Anterior cingulate cortex (tissue), 58 donors: ENCODE measurements at places on chromosomes 3 and 15.

DNA sequence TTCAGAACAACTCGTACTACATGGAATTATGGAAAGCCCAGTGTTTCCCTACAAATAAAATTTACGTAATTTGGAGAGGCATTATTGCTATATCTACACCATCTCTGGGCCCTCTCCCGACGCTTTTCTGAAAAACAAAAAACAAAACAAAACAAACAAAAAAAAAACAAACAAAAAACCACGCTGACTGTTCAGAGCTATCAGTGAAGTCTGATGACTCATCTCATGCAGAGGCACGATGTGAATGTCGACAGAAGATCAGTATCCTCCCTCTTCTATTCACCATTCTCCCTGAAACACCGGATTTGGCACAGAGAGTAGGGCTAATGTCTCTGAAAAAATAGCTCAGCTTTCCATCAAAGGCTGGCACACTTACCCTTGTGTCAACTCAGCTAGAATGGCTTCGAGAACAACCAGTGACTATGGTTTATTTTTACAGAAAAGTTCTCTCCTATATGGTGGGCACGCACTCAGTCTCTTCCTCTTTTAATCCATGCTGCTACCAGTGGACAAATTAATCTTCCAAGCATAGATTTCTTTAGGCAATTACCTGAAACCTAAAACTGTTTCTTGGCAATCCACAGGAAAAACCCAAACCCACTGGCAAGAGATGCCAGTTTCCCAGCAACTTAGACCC lies 1.5 kb downstream of the CRBN start:
- DNase-seq: no peak

DNA sequence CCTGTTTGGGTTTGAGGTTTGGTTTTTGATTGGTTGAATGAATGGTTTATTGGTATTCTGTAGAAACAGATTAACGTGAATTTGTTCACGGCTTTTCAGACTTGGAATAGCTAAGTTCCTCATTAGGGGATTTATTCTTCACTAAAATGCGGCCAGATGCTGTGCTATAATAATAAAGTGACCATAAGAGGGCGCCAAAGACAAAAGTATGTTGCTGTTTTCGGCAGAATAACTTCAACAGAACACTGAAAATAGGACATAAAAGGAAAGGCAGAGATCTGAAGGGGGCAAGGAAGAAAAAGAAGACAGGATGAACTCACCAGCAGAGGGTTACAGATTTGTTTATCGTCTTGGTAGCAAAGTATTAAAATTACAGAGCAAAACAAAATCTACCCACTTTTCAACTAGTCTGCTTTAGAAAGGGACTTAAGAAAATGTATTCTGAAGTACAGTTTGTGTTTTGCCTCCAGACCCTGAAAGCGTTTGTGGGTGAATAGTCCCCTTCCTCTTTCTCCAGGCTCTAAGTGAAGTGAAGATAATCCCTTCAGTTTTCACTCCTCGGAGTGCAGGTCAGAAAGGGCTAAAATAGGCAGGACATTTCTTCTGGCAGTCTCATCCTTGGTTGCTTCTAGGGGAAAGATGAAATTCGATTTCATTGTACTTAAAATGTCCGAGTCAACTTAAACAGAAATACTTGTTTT lies 147.6 kb downstream of the IL20RB start:
- DNase-seq: no peak

GRCh38 chr3:106824856-106825255 lies 552.4 kb upstream of the CCDC54 start:
- no peak for DNase-seq

GRCh38 chr3:114451051-114451451 lies 157.2 kb downstream of the TIGIT start:
- no peak for DNase-seq

DNA sequence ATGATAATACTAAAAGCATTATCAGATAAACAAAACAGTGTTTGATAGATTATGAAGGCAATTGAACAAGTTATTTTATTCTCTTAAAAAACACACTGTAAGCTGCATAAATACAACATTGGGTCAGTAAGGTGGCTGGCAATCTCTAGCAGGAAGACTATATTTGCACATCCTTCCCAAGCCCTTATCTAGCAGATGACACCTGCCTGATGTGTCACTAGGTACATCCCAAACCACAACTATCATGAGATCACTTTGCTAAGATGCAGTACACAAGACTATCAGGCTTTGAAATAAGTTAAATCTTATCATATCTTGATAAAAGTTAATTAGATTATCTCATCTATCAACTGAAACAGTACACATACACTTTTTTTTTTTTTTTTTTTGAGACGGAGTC lies 417.4 kb downstream of the MECOM start:
- no peak for DNase-seq

DNA sequence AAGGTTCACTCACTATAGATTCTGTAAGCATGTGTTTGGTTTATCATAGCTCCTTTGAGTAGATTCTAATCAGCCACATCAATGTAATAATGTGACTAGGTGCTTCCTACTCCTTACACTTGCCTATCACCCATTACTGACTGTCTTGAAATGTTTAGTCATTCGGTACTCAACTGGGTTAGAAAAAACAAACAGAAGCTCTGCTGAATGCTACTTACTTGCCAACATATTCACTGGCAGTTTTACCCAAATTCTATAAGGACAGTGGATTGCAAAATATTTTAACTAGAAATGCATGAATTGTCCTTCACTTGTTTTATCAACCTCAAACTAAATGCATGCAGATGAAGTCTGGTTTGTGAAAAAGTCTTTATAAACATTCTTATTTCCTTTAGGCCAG lies 352.1 kb upstream of the ALCAM start:
- DNase-seq: no peak

GRCh38 chr3:23797491-23797890 lies 8.3 kb upstream of the UBE2E1 start:
- DNase-seq: no peak

- no peak for DNase-seq
These were observed 10.1 kb upstream of the DCP1A start for GRCh38 chr3:53357458-53357857.

DNA sequence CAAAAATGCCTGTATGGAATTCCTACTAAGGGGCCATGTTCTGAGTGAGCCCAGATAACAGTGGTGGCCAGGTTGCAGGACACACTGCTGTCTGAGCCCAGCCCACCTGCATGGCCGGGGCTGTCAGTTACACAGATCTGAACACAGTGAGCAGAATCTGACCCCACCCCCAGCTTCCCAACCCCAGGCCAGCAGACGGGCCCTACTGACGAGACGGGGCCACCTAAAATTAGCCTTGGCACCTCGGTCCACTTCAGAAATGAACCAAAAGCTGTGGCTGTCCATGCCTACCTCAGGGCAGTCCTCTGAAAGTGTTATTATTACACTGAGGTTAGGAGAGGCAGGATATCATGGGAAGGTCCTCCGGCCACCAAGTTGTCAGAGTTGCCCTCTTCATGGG lies 51.8 kb downstream of the LMCD1 start:
- no peak for DNase-seq

GRCh38 chr3:27479806-27480543 lies 4.2 kb downstream of the SLC4A7 start:
- DNase-seq: no peak

- no peak for DNase-seq
These were observed 73.2 kb upstream of the DLG1 start for GRCh38 chr3:197371591-197372046.

- no peak for DNase-seq
These were observed 27.3 kb downstream of the WNT5A start for GRCh38 chr3:55459838-55460237.

- no peak for DNase-seq
These were observed 1.9 kb upstream of the RMDN3 start for GRCh38 chr15:40756938-40757337.

GRCh38 chr3:100227511-100227921 lies 33.3 kb upstream of the TBC1D23 start:
- DNase-seq: no peak

GRCh38 chr3:72270072-72270681 lies 485.2 kb upstream of the PROK2 start:
- no peak for DNase-seq

DNA sequence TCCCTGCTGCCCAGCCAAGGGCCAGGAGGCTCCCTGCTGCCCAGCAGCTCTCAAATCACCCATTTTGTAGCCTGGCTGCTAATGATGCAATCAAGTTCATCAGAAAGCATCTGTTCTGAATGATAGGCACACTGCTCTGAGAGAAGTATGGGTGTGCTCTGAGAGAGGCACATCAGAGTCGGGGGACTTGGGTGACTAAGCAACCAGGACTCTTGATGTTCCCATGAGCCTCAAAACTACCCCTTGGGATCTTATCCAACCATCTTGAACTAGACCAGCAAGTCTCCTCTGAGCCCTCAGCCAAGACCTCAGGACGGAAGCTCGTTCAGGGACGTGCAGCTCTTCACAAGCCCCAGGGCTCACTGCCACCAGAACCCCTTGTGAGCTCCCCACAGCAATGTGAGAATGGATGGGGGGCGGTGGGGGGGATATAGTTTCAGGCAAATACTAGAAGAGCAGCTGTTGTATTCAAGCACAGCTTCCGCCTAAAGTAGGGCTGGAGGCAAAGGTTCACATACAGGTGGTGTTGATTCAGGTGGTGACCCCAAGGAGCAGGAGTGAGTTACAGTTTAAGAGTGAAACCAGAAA lies 52.2 kb upstream of the HES1 start:
- no peak for DNase-seq

GRCh38 chr15:74136540-74136813 lies 6.1 kb downstream of the ISLR2 start:
- DNase-seq: no peak

DNA sequence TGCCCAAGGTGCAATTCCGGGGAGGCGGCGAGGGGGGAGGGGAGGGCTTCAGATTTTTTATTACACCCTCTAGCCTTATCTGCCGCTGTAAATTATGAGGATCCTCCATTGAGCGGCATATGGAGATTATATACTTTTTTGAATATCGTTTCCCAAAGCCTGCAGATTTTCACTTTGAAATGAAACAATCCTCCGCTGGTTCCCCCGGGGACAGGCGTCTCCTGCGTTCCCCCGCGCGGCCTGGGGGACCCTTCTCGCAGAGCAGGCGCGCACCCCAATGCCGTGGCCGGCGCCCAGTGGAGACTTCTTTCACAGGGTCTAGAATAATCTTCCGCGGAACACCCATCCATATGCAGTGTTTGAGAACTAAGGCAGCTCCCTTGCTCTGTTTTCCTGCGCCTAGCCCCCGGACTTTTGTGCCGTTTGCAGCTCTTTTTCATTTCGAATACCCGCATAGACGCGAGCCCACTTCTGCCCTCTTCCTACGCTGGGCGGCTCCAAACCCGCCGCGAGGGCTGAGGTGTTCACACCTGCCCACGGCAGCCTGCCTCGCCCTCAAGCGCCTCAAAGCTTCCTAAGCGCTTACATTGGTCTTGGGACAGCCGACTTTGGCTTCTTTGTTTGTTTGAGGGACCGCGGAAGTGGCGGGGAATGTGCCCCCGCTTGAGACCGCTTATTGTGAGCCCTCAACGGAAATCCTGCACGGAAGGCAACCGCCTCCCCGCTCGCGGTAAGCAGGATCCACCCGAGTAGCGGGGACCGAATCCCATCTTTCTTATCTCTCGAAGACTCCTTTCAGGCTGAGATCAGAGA lies 7.5 kb downstream of the SOX14 start:
- no peak for DNase-seq

GRCh38 chr15:46059921-46060594 lies 425.2 kb downstream of the SQOR start:
- DNase-seq: no peak

DNA sequence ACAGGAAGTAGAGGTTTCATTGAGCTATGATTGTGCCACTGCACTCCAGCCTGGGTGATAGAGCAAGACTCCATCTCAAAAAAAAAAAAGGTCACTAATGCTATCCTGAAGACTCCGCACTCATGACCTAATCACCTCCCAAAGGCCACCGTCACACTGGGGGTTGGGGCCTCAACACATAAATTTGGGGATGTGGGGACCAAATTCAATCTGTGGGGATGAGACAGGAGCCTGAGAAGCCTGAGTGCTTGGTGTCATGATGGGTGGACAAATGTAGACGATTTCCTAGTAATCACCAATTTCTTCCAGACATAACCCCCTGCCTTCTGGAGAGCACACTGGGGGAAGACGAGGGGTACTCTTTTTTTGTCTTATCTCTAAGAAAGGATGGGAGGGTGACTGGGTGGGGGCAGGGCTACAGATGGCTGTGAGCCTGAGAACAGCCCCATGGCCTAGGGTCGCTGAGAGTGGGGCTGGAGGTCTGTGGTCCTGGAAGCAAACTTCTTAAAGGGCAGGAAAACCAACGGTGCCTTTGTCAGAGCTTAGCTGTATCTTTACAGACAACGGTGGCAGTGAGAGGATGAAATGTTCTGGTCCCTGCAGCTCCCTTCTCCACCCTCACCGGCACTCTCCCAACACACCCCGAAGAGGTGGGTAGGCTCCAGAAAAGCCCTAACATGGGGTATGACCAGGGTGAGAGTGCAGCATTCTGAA lies 16.6 kb upstream of the KLF13 start:
- no peak for DNase-seq

- DNase-seq: no peak
These were observed 413.9 kb upstream of the C2CD4B start for GRCh38 chr15:62578960-62579359.

- DNase-seq: no peak
These were observed 142.9 kb upstream of the MRPL3 start for GRCh38 chr3:131645638-131646037.

DNA sequence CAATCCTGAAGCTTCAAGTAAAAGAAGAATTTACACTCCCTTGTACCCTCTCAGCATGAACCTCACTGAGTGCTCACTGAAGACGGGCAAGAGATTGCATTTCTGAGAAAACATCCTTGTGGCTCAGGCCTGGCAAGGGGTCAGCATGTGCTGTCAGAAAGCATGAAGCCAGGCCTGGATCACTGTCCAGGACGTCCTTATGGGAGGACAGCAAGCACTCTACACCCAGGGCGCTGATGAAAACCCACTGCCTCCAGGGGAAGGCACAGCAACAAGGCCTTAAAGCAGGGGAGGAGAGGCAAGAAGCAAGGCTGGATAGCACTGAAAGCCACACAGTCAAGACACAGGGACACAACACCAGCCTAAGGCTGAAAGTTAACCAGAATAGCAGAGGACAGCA lies 315.4 kb downstream of the OCA2 start:
- DNase-seq: no peak

- no peak for DNase-seq
These were observed 991.8 kb downstream of the GBE1 start for GRCh38 chr3:80769683-80770082.

DNA sequence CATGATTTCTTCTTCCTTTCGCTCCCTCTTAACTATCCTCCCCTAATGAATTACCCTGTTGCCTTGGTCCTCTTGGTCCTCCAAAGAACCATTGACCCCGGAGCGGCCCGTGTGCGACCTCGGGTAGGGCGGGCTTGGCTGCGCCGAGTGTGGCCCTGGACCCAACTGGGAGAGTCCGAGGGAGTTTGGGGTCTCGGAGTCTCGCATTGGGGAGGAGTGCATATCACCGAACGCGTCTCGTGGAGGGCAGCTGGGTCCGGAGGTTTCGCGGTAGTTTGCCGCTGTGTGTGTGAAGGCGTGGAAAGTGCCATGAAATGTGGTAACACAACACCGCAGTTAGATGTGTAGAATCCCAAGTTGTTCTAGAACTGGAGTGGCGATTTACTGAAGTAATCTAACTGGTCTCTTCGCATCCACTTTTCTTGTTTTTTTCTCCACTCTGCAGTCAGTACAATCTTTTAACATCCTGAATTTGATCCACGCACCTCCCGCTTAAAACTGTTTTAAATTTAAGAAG lies 363 bp downstream of the GTF2E1 start:
- DNase-seq: no peak
